ENCODE measurements at places on chromosomes 2 and 18.
A peak's percentile ranks its signal among the peaks of the same experiment; 100 is the strongest.

GRCh38 chr2:106878206-106878605 lies 7.8 kb downstream of the ST6GAL2 start:
- no peak for DNase-seq

DNA sequence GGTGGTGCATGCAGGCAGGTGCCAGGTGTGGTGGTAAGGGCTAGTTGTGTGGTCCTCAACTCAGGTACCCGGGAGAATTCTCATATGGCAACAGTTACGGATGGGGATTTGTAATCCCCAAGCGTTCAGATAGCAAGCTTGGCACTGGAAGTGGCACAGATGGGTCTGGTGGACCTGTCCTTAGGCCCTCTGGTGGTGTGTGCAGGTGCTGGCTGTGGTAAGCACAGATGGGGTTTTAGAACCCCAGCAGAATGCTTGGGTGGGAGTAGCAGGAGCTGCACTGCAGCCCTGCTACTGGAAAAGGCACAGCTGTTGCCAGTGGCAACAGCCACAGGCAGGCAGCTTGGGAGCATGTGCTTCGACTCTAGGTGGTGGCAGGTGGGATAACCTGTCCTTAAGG lies 948.2 kb upstream of the FAM98A start:
- DNase-seq = no peak

- DNase-seq = no peak
Measured at GRCh38 chr2:178874529-178875240, 67.5 kb upstream of the TTN start.

DNA sequence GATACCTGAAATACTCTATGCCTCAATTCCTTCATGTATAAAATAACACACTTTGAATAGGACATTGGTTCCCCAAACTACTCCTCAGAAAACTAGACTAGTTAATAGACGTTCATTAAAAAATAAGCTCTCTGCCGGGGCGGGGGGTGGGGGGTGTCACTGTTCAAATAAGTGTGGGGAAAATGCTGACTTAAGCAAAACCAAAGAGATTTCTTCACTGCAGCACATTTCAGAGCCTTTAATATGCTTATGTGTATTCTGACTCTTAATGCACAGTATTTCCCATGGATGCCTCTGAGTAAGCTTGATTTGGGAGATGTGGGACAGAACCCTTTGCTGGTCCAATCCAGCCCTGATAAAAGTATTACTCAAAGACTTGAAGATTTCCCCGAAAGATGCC lies 93.2 kb downstream of the LYPD6 start:
- DNase-seq = no peak

DNA sequence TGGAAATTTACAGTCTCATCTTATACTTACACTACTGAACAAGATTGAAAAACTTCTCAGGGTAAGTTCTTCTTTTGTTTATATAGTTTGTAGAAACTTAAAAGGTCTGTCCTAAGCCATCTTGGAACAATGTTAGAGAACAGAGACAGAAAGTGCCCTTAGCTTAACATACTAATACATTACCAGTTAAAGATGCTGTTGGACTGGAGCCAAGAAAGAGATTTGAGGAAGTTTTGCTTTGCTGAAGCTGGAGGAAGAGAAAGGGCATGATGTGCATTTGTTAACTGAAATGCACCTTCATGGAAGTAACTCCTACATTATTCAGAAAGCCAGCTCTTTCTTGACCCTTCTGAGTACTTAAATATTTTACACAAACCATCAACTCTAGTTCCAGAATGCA lies 66.5 kb upstream of the TNFRSF11A start:
- no peak for DNase-seq

DNA sequence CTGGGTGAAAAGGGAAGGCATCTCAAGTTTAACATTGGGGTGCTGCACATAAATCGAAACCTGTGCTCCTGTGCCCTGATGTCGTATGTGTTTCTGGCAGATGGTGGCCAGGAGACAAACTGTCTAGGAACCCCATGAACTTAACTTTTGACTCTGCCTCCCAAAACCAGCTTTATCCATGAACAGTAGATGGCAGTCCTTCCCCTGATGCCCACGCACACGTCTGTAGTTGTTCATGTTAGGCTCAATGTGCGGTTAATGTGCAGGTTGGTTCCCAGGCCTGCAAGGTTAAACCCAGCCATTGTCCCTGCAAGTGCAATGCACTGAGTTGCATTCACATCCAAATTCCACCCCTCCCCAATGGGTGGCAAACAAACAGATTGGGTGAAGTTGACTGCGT lies 44.1 kb upstream of the SIX3 start:
- no peak for DNase-seq

DNA sequence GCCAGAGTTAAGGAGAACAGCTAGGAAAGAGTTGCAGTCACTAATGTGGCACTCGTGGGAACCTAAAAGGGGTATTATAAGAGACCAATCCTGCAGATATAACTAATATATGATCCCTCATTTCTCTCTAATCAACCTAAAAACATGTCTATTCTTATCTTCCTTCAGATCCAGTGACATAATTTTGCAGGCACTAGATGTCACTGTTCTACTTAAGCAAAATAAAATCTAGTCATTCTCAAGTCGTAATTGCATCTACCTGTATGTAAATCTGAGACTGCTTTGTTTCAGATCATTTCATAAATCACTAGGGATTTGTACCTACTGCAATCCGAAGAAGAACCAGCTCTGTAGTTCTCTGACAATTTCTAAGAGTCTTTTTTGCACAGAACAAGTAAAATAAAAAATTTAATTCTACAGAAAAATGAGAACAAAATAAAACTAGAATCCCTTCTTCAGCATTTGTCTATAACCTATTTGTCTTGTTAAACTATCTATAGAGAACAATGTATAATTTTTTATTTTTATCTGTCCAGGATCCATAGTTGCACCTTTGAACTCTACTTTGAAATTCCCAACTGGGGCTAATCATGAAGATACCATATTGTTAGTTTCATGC lies 56.5 kb upstream of the ERBB4 start:
- DNase-seq = peak; percentile 8

- no peak for DNase-seq
Measured at GRCh38 chr2:239532250-239532649, 131.4 kb upstream of the HDAC4 start.

DNA sequence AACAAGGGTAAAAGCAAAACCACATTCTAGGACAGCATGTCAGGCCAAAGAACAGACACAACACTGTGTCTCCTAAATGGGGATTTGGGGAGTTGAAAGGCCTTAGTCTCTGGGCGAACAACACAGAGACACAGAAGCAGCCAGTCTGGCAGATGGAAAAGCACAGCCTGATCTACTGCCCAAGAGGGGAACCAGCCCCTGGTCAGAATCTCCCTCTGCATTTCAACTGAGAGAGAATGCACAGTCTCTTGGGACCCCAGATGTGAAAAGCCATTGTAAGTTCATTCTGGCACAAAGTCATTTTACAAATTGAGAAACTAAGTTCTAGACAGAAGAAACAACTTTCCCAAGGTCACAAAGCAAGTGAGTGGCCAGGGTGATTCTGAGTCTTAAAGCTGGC lies 331.7 kb downstream of the TNS1 start:
- DNase-seq = no peak

DNA sequence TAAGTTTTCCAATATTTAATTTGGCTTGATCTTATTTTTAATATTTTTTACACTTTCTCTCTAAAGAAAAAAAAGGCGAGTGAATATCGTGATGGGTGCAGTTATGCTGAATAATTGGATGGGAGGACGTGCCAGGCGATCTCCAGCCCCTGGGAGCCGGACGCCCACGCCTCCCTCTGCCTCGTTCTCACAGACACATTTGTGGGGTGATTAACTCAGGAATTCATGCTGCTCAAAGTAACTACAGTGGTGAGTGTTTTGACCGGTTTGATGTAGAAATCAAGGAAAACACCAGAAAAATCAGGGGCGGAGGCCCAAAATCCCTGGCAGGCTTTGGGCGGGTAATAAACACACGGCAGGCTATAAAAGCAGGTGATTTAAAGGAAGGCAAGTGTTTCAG lies 736.8 kb upstream of the SALL3 start:
- DNase-seq = no peak

DNA sequence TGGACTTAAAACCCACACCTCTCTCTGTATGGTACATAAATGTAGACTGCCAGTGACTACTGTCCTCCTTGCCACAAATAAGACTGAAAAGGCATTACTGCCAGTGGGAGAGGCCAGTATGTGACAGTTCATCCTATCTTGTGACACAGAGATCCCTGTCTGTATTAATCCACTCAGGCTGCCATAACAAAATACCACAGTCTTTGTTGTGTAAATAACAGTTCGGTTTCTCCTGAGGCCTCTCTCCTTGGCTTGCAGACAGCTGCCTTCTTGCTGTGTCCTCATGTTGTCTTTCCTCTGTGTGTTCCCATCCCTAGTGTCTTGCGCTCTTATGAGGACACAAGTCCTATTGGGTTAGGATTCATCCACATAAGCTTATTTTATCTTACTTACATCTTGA lies 46.4 kb upstream of the IL1RL1 start:
- DNase-seq = no peak

- DNase-seq = no peak
Measured at GRCh38 chr2:148201075-148202004, 180.4 kb downstream of the MBD5 start.
